ENCODE measurements at places on chromosomes 7 and 10. TPM values are rescaled to one million over a fixed set of nuclear protein-coding genes. Genes with fewer than 3 reads are reported as not detected.

OPN4 gene
- polyA plus RNA-seq = not detected

DNA sequence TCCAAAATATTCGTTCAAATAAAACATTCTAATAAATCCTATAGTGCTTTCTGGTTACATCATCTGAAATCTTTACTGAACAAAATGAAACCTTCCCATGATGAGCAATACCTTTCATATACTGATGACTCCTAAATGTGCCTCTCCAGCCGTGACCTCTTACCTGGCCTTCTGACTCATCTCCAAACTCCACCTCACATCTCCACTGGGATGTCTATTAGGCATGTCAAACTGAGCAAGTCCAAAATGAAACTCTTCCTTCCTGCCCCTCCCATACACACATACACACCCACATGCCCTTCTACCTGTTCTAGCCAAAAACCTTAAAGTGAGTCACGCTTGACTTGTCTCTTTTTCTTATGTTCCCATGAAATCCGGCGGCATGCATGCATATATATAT is 22.9 kb downstream of the GSAP start:
- DNase-seq = no peak

NPC1L1 gene
- polyA plus RNA-seq = 4.2 TPM

- DNase-seq = no peak
Observed at GRCh38 chr10:63719226-63719856, 198.1 kb downstream of the REEP3 start.

CWF19L1 gene
- 27.2 TPM for polyA plus RNA-seq

MRC1 gene
- 10.3 TPM for polyA plus RNA-seq

DNA sequence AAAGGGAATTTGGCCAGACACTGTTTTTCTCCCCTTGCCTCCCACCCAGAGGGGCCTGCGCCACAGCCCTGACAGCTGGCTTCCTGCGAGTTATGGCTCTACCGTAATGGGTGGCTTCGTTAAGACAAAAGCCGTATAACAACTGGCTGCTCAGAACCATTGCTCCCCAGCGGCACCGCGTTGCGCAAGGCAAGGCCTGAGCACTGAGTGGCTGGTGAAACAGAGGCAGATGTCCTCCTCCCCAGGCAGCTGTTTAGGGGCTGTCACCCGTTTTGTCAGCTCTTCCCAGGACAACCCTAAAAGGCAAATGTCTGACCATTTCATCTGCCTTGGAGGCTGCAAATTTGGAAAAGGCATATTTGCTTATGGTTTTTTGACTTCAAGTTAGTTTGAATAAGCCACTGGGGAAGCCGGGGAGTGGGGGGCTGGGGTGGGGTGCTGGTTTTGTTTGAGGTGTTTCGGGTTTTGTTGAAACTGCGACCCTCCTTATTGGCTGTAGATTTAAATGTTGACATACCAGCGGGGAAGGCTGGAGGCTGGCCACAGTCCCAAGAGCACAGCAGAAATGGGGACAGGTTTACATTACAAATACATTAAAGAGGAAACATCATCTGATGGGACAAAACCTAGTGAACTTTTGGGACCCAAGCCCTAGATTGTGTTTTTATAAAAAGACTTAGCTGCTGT is 681 bp upstream of the SPOCK2 start:
- DNase-seq = no peak

CCL24 gene
- polyA plus RNA-seq = not detected

TWIST1 gene
- polyA plus RNA-seq = 5.3 TPM

- no peak for DNase-seq
Observed at GRCh38 chr10:123492016-123492415, 174.1 kb upstream of the GPR26 start.

- DNase-seq = no peak
Observed at GRCh38 chr10:126904516-126904817, 761 bp upstream of the DOCK1 start.

All from renal pelvis (tissue), 12 donors.